ENCODE measurements at places on chromosomes 6 and 20. TPM values are rescaled to one million over a fixed set of nuclear protein-coding genes. Genes with fewer than 3 reads are reported as not detected.

The GNAS gene
- total RNA-seq: 494 TPM

The PAK5 gene
- total RNA-seq: 0.22 TPM

The GPX5 gene
- not detected for total RNA-seq

The HIVEP1 gene
- 14.9 TPM for total RNA-seq

The FAM184A gene
- 3.6 TPM for total RNA-seq

The CLPSL2 gene
- total RNA-seq: not detected

The FOXQ1 gene
- 0.21 TPM for total RNA-seq

The COL21A1 gene
- 21.6 TPM for total RNA-seq

The SLA2 gene
- 0.21 TPM for total RNA-seq

The KHDC1L gene
- total RNA-seq: 0.84 TPM

The RGS17 gene
- total RNA-seq: not detected

DNA sequence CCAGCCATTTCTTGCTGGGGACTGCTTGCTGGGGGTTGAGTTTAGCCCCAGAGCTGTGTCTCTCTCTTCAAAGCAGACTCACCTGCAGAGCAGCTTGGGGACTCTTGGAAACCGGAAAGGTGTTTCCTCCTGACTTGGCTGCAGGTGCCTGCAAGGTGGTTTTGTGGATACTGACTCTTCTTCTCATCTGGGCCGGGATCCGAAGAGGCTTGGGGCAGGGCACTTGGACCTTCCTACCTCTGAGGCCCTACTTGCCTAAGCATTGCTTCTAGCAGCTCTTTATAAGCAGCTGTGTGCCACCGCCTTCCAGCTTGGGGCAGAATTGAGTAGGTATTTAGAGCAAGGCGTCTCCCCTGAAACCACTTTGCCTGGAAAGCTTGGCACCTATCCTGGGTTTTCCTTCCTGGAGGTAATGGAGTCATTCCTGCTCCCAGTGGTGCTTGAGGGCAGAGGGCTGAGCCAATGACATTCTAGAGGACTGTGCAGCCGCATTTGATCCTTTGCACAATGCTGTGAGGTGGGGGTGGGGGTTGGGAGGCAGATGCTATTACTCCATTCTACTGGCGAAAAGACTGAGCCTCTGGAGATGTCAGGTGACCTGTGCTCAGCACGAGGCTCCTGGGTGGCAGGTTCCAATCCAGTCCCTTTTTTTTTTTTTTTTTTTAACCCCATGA lies 3.4 kb upstream of the CTSZ start:
- DNase-seq: no peak

DNA sequence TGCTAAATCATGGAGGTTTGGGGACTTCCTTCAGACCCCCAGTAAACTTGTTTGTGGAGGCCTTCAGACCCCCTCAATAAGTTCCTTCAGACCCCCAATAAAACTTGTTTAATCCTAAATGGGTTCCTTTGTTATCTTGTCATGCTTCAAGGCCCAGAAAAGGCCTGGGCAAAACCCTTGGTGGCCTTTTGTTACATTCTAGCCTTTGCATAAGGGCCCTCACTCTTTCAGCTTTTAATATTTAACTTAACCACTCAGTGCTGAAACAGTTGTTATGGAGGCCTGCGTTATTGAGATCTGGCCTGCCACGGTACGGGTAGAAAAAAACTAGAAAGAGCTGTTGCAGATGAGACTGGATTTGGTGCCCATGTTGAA lies 4.3 kb upstream of the DYNLRB1 start:
- DNase-seq: no peak

- no peak for DNase-seq
Measured at GRCh38 chr20:60063048-60063451, 104.8 kb downstream of the CDH26 start.

DNA sequence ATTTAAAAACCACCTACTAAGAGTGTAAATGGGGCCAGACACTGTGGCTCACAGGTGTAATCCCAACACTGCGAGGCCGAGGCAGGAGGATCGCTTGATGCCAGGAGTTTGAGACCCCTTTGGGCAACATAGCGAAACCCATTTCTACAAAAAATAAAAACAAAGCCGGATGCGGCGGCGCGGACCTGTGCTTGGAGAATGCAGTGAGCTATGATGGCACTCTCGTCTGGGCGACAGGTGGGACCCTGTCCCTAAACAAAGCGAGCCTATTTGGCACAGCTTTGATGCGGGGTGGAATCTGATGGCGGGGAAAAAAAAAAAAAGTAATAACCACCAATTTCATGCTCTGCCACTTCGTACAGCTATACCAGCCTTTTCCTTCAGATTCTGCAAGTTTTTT lies 1.1 kb downstream of the TCP1 start:
- no peak for DNase-seq

GRCh38 chr20:32567384-32568178 lies 17.6 kb downstream of the NOL4L start:
- no peak for DNase-seq

DNA sequence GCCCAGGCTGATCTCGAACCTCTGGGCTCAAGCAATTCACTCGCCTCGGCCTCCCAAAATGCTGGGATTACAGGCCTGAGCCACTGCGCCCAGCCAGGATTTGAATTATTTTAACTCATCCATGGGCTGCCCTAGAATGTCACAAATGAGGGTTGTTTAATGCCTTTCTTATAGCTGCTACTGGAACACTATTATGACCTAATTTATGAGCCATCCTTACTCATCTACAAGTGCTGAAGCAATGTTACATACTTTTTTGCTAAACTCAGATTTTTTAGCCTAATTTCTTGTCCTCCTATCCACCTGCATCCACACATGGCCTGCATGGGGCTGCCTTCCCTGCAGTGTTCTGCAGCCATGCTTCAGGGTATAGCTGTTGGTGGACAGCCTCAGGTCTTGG lies 59.9 kb downstream of the RTN4IP1 start:
- DNase-seq: no peak

GRCh38 chr6:48844696-48845095 lies 618.4 kb downstream of the MMUT start:
- DNase-seq: no peak

DNA sequence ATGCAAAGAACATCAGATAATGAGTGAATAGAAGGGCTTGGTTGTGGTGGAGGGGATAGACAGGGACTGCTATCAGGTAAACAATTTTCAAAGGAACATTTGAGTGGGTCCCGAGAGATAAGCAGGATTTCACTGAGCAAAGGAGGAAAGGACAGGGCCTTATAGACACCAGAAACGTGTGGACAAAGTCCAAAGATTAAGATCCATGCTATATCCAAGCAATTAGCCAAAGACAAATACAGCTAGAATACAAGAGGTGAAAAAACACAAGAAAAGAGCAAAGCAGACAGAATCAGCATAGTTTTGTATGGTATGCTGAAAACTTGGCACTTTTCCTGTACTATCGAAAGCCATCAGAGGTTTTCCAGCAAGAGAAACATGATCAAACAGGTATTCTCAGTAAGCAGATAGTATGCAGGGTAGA lies 59.8 kb downstream of the CDK19 start:
- DNase-seq: no peak

DNA sequence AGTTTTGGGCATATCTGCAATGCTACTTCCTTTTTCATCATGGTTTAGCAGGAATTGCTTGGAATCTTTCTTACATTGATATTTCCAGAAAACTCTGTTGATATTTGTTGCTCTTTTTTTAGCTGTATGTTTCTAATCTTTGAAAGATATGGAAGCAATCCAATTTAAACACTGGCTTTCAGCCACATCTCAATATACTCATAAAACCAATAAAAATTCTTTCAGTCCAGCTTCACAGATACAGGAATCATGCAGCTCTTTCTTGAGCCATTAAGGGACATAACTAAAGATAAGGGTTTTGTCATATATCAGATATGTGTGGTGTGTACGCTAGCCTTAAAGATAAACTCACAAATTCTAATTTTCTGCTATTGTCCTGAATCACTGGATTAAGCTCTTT lies 47.4 kb downstream of the PKIB start:
- no peak for DNase-seq

- DNase-seq: no peak
Measured at GRCh38 chr20:61353261-61354000, 101.4 kb downstream of the CDH4 start.

DNA sequence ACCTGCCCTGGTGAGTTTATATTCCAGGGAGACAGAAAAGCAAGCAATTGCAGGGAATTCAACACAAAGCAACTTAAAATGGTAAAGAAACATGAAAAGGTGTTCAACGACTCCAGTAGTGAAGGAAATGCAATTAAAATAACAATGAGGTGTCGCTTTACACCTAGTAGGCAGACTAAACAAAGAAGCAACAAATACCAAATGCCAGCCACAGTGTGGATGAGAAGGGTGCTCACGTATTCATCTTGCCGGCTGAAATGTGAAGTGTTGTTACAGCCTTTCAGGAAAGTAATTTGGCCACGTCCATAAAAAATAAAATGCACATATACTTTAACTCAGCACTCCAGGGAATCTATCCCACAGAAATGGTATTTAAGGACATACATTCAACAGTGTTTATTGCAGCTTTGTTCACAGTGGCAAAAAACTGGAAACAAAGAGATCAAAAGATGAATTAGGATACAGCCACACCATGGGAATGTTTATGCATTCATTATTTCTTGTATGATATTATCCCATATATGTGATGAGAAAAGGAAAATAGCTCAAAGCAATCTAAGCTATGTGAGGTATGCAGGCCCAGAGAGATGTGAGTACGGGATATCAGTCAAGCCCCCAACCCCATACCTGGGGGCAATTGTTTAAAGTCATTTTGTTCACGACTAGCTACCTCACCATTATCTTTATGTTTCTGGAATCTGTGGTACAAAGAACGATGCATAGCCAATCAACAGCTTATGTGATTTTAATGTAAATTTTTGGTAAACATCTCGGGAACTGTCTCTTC lies 266.0 kb upstream of the SOX4 start:
- no peak for DNase-seq

DNA sequence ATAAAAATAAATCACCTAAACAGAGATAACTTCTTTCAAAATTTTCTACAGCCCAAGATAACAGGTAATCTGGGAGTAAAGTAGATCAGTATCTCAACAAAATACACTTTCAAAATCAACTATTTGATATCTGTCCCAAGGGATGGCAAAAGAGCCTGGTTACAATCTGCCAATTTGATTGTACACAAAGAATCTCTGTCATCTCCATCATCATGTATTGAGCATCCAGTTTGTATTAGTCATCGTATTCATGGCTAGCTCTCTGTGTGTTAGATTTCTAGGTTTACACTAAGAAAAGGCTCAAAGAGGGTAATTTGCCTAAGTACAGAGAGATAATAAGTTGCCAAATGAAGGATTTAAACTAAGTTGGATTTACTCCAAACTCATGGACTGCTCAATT lies 329.0 kb upstream of the NRSN1 start:
- no peak for DNase-seq

- DNase-seq: no peak
Measured at GRCh38 chr6:121426686-121427085, 8.8 kb upstream of the GJA1 start.

DNA sequence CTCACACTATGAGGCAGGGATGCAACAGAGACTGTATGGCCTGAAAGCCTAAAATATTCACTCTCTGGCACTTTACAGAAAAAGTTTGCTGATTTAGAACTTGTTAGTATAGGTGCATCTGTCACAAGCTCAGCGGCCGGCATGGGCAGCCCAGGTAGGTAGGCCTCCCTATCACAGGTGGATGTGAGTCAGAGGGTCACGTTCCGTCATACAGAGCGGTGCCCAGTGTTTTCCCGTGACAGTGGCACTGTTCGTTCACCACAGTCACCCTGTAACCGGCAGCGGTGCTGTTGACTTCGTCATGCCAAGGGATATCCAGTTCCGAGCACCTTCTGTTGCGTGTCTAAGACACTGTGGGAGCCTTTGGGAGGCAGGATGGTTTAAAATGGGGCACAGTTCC lies 32.9 kb upstream of the PXDC1 start:
- no peak for DNase-seq

DNA sequence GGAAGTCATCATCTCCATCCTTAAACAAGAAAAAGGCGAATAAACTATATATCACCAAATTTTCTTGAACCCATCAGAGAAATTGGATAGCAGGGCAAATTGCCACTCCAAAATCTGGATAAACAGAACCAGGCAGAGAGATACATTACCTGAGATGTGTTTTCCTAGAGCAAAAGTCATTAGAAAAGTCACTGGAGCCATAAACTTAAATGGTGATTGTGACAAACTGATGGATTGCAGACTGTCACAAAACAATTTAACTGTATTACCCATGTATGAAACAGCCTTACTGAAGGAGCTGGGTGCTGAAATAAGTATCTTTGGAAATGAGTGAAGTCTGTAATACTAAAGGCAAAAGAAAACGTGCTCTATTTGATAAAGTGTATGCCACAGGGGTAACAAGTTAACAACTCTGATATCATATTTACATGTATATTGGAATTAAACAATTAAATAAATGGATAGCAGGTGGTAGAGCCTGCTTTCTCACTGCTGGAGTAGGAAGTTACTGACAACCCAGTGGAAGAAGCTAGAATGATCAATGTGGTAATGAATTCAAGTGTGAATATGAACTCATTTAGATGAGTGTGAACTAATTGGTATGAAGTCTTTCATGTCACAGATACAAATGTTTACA lies 186.9 kb downstream of the LMBRD1 start:
- no peak for DNase-seq

GRCh38 chr6:159217595-159218275 lies 48.5 kb downstream of the FNDC1 start:
- DNase-seq: no peak

DNA sequence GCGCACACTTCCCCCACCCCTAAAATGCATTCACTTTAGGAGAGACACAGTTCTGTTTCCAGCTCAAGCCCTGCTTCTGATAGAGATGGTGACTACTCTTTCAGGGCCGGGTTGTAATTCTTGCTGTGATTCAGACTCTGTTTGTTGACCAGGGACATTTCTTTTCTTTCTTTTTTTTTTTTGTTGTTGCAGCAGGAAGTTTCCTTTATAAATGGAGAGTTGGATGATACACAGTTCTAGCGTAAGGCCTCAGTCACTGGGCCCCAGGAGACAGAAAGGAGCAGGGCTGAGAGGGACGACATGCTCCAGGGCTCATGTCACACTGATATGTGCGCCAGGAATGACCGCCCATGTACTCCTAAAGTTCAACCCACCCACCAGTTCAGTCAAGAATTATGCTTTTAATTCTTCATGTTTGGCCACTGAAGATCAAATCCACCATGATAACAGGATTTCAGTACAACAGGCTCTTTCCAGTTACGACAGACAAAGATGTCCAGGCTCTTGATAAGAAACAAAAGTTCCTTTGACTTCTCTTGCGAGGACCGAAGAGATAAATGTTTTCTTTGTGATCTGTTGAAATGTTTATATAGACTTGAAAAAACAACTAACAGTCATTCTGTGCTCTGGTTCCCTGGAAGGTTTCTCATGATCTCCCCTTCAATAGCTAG lies 142.5 kb downstream of the CD164 start:
- DNase-seq: no peak

GRCh38 chr20:8155812-8156211 lies 23.7 kb downstream of the PLCB1 start:
- DNase-seq: no peak

- DNase-seq: no peak
Measured at GRCh38 chr6:165511807-165512206, 151.2 kb downstream of the PDE10A start.

DNA sequence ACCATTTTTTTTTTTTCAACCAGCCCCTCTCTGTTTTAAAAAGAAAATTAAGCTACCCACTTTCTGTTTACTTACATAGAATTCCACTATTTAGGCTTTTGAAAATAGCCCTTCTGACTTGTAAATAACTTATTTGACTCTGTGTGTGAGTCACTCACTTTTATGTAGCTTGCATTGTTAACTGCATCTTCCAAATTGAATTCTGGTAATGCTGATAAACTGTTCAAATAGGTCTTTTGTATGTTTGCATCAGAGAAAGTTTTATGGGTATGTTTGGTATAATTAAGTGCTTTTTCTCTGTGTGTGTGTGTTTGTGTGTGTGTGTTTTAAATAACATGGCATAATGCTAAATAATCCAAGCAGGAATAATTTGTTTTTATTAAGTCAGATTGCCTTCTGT lies 360.1 kb downstream of the PLCB1 start:
- no peak for DNase-seq

All from tibial nerve (tissue), 4 donors.